ENCODE measurements at places on chromosomes 5 and 9.

GRCh38 chr9:15116130-15116580, 190.9 kb downstream of the TTC39B start:
- no peak for DNase-seq

- no peak for DNase-seq
These were observed 1686.5 kb upstream of the ACO1 start for GRCh38 chr9:30697958-30698357.

DNA sequence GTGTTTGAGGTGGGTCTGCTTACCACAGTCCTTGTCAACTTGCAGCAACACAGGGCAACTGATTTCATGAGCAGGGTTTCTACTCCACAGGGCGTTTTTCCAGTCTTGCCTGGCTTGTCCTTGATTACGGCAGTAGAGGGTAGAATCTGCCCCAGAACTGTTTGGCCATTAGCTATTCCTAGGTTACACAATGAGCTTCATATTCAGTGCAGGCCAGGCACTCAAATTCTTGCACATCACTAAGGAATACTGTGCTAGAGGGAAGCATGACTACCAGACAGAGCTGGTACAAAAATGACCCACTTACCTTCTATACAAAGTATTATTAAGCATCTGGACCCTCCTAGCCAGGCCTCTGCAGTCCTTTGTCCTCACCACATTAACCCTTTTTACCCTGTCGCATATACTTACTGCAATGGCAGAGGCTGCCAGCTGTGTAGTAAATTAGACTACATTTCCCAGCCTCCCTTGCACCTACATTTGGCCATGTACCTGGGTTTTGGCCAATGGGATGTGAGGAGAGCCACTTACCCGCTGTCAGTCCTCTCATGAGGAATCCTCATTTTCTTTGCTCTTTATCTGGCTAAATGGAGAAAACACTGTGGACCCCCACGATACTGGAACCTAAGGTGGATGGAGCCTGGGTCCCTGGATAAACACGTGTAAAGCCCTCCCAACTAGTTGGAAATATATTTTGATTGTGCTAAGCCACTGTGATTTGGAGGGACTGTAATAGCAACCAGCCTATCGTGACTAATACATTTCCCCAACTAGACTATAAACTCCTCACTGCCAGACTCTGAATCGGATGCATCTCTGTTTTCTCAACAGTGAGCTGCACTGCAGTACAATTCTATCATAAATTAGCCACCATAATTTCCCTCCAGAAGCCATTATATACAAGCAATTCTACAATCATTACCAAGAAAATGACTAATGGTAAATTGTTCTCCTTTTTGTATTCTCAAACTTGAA, 218.7 kb downstream of the GLIS3 start:
- no peak for DNase-seq

DNA sequence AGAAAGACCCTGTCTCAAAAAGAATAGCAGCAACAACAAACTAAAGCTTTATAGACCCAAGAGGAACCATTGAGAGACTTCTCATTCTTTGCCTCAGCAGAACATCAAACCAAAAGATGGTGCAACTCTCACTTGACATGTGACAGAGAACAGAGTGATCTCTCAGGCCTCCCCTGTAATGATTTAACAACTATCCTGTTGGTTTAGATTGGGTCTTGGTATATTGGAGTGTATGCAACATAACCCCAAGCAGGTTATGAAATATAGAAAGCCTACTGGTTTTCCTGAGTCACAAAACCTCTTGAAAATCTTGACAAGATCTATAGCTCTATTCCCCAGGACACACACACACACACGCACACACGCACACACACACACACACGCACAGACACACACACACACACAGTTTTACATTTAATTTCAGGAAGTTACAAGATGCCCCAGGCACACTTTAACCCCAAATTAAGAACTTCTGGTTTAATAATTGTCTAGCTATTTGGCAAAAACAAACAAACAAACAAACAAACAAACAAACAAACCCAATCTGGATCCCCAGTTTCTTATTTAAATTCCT, 6.5 kb upstream of the FGF1 start:
- DNase-seq, result no peak

GRCh38 chr5:138807182-138807581, 54.0 kb downstream of the CTNNA1 start:
- DNase-seq, result no peak

GRCh38 chr5:122182491-122182921, 53.2 kb downstream of the ZNF474 start:
- DNase-seq, result peak; percentile 0

DNA sequence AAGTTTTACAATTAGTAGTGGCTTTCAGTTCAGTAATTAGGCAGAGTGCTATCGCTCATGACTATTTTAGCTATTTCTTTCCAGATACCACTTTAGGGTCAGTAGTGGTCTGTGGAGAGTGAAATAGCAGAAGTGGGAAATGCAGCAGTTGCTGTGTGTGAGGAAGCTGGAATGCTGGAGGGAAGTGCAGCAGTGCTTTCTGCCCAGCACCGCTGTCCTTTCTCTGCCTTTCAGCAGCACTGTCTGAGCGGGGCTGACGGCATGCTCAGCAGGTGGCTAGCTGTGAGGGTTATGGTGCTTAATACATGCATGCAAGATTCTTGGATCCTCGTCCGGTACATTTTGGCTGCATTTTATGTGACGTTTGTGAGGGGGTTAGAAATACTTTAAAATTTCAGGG, 213.9 kb downstream of the PBX3 start:
- no peak for DNase-seq

DNA sequence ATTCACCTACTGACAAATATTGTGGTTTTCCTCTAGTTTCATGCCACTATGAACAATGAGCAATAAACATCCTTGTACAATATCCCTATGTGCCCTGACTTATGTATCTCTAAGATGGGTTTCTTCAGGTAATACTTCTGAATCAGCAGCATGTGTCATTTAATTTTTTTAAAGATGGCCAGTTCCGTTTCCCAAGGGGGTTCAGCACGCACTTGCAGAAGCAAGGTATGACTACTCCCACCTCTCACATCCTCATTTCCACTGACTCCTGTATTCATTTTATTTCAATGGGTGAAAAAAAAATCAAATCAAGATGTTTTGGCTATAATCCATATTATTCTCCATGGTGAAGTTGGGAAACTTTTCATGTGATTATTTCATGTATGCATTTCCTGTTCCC, 14.7 kb upstream of the ADAMTS19 start:
- no peak for DNase-seq

DNA sequence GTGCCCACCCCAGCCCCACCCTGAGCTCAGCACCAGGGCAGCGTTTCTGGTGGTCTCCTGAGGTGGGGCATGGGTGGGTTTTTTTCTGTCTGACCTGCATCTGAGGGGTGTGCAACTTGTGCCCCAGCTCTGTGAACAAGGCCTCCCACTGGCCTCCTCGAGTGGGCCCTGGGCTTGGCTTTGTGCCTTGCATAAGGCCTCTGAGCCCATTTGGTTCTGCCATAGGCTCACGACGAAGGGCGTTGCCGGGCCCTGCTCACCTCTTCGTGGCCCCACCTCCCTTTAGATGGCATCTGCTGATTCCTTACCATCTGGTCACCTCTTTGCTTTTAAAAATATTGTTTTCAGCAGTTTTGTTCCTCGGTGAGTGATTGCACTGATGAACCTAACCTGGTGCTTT, 127.1 kb upstream of the COL5A1 start:
- no peak for DNase-seq

- peak; percentile 73 for DNase-seq
These were observed 405.4 kb upstream of the ACTBL2 start for GRCh38 chr5:57887851-57888621.

- no peak for DNase-seq
These were observed 175.0 kb downstream of the PLK2 start for GRCh38 chr5:58284886-58285285.
